ENCODE measurements at places on chromosomes 1 and 21. TPM values are rescaled to one million over a fixed set of nuclear protein-coding genes. Genes with fewer than 3 reads are reported as not detected.
A peak's percentile ranks its signal among the peaks of the same experiment; 100 is the strongest.

CHAF1B gene
- 38.0 TPM for total RNA-seq

GSTM5 gene
- 0.06 TPM for total RNA-seq

KRTAP6-3 gene
- total RNA-seq, result not detected

KIF2C gene
- 71.0 TPM for total RNA-seq

CORT gene
- total RNA-seq, result not detected

UMODL1 gene
- not detected for total RNA-seq

BNIPL gene
- 0.52 TPM for total RNA-seq

- H3K36me3 ChIP-seq, result peaks cover 1% of the 10 kb centered on the region
- no peak overlapping the region for H3K27ac ChIP-seq
- no peaks in the 10 kb centered on the region for H3K27me3 ChIP-seq
Observed at GRCh38 chr1:8889925-8890785, 11.7 kb upstream of the ENO1 start.

- no peak overlapping the region for H3K4me3 ChIP-seq
- no peak for DNase-seq
- H3K36me3 ChIP-seq, result peaks cover 70% of the 10 kb centered on the region
- H3K27ac ChIP-seq, result no peak overlapping the region
Observed at GRCh38 chr1:40743860-40744259, 39.7 kb upstream of the KCNQ4 start.

GRCh38 chr1:180376253-180376652, 126.1 kb downstream of the ACBD6 start:
- H3K4me1 ChIP-seq, result peaks cover 36% of the 10 kb centered on the region
- H3K36me3 ChIP-seq, result peaks cover 56% of the 10 kb centered on the region
- H3K27ac ChIP-seq, result no peak overlapping the region
- no peaks in the 10 kb centered on the region for H3K27me3 ChIP-seq
- H3K4me3 ChIP-seq, result no peak overlapping the region

- H3K4me3 ChIP-seq, result peak overlapping the region; percentile 42
- no peak overlapping the region for H3K27ac ChIP-seq
- H3K36me3 ChIP-seq, result no peaks in the 10 kb centered on the region
- H3K4me1 ChIP-seq, result no peaks in the 10 kb centered on the region
- H3K27me3 ChIP-seq, result peaks cover 21% of the 10 kb centered on the region
- DNase-seq, result peak; percentile 55
Observed at GRCh38 chr1:16048573-16049189, 5.1 kb downstream of the CLCNKB start.

GRCh38 chr1:32764826-32765569, 52.2 kb downstream of the YARS1 start:
- no peak for DNase-seq
- no peaks in the 10 kb centered on the region for H3K27me3 ChIP-seq
- no peaks in the 10 kb centered on the region for H3K36me3 ChIP-seq
- no peak overlapping the region for H3K27ac ChIP-seq
- no peak overlapping the region for H3K4me3 ChIP-seq

DNA sequence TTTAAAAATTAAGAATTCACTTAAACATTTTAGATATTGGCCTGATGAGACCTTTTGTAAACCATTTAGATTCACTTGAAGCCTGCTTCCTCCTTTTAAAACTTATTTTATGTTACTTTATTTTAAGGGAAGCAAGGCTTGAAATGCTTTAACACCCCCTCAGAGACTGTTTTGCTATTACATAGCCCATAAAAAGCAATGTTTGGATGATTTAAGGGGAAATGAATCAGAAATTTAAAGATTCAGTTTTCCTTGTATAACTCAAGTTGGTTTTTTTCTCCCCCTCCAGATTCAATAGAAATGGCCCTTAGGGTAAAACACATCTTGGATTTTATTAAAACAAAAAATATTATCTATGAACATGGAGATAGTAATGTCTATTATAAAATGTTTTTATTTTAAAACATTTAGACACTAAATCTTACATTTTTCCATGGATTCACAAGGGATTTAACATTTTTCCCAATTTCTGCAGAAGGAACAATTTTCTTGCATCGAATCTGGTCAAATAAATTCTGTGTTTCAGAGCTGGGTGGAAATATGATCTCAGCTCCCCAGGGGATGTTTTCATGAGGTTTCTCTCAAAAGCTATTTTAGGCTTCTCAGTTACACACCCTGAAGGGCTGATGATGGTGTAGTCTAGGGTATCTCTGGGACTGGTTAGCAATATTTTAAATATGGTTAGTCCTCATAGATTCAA, 69.3 kb upstream of the WARS2 start:
- DNase-seq, result no peak
- H3K4me1 ChIP-seq, result no peaks in the 10 kb centered on the region
- peaks cover 28% of the 10 kb centered on the region for H3K36me3 ChIP-seq
- H3K27me3 ChIP-seq, result no peaks in the 10 kb centered on the region

- no peak overlapping the region for H3K27ac ChIP-seq
- no peaks in the 10 kb centered on the region for H3K4me1 ChIP-seq
- H3K36me3 ChIP-seq, result peaks cover 33% of the 10 kb centered on the region
- no peak overlapping the region for H3K4me3 ChIP-seq
- no peaks in the 10 kb centered on the region for H3K27me3 ChIP-seq
- no peak for DNase-seq
Observed at GRCh38 chr21:41410361-41410760, 15.7 kb upstream of the MX1 start.

GRCh38 chr1:200634261-200635122, 13.9 kb upstream of the KIF14 start:
- peaks cover 2% of the 10 kb centered on the region for H3K4me1 ChIP-seq
- no peak for DNase-seq
- no peak overlapping the region for H3K4me3 ChIP-seq
- H3K36me3 ChIP-seq, result no peaks in the 10 kb centered on the region
- no peak overlapping the region for H3K27ac ChIP-seq
- no peaks in the 10 kb centered on the region for H3K27me3 ChIP-seq

GRCh38 chr1:224333939-224334786, 4.2 kb upstream of the NVL start:
- H3K4me1 ChIP-seq, result peaks cover 15% of the 10 kb centered on the region
- no peak overlapping the region for H3K27ac ChIP-seq
- DNase-seq, result no peak
- H3K36me3 ChIP-seq, result no peaks in the 10 kb centered on the region

DNA sequence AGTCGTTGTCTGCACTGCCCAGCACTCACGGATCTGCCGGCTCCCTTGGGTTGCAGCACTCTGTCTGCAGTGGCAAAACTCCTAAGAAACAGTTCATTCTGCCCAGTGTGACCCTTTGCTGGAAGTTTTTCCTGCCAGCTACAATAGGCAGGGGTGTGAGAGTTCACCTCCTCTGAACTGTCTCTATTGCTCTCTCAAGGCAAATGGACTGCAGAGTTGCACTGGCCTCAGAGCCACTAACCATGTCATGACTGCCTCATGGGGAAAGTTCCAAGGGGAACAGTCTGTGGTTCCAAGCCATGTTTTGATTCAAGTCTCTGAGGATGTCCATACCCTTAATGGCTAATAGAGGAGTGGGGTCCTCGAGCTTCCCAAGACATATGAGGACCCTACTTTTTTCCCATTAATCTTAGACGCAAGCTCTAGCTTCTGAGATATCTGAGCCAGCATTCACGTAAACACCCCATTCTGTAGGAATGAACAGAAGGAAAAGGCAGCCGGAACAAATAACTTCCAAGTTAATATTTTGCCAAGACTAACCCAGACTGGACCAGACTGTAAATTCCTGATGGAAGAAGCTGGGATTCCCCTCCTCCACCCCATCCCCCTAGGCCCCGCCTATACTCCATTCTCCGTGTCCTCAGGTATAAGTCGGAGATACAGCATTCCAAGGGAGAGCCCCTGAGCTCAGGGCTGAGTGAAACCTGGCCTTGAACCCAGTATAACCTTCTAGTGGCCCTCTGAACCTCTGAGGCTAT, 93.8 kb upstream of the AKT3 start:
- no peak overlapping the region for H3K27ac ChIP-seq
- no peak for DNase-seq
- no peak overlapping the region for H3K4me3 ChIP-seq
- H3K27me3 ChIP-seq, result peaks cover 9% of the 10 kb centered on the region
- no peaks in the 10 kb centered on the region for H3K36me3 ChIP-seq

- H3K4me3 ChIP-seq, result no peak overlapping the region
- H3K27ac ChIP-seq, result no peak overlapping the region
- H3K4me1 ChIP-seq, result no peaks in the 10 kb centered on the region
- peaks cover 7% of the 10 kb centered on the region for H3K27me3 ChIP-seq
- no peaks in the 10 kb centered on the region for H3K36me3 ChIP-seq
- no peak for DNase-seq
Observed at GRCh38 chr1:56617141-56617540, 28.0 kb upstream of the PRKAA2 start.

DNA sequence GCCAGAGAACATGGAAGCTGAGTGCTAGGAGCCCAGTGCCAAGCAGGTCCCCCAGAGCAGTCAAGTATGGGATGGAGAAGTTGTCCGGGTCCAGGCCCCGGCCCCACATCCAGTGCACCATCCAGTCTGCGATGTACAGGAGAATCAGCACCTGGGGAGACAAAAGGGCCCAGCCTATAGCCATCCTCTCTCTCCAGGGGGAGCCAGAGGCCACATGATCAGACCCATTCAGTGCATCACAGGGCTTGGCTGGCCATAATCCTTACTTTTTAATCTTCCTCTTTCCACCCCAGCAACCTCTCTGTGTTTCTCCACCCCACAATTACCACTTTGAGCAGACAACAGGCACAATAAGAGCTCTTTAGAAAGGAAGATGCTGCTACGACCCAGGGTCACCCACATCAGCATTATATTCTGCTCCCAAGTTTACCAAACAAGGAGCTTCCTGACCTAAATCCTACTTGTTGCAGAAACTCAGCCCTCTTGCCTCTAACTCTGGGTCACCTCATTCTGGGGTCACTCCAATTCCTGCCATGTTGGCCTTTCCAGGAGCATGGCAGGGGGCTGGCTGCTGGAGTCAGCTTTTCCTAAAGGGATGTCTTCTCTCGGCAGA, 16.4 kb upstream of the RAB29 start:
- peak; percentile 49 for DNase-seq
- H3K4me1 ChIP-seq, result no peaks in the 10 kb centered on the region
- H3K27ac ChIP-seq, result no peak overlapping the region
- no peak overlapping the region for H3K4me3 ChIP-seq

- no peaks in the 10 kb centered on the region for H3K27me3 ChIP-seq
- no peak overlapping the region for H3K4me3 ChIP-seq
- no peak overlapping the region for H3K27ac ChIP-seq
Observed at GRCh38 chr1:223341121-223341520, 22.9 kb downstream of the SUSD4 start.

DNA sequence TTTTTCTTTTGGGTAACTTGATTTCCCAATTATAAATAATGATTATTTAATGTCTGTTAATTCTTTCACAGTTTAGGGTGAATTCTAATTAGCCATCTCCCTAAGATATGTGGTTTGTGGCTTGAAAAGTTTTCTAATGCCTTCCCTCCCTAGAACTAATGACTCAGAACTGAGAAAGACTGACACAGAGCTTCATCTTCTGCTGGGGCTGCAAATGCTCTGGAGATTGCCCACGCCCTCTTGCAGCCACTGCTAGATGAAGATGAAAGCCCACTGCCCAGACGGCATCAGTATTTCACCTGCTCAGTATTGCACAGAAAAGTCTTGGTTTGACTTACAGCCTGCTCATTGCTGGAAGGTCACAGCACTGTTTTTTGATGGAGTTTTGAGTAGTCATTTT, 101.5 kb downstream of the ST6GALNAC3 start:
- peaks cover 9% of the 10 kb centered on the region for H3K36me3 ChIP-seq
- no peak overlapping the region for H3K27ac ChIP-seq
- peak; percentile 38 for DNase-seq
- H3K27me3 ChIP-seq, result no peaks in the 10 kb centered on the region
- no peak overlapping the region for H3K4me3 ChIP-seq

DNA sequence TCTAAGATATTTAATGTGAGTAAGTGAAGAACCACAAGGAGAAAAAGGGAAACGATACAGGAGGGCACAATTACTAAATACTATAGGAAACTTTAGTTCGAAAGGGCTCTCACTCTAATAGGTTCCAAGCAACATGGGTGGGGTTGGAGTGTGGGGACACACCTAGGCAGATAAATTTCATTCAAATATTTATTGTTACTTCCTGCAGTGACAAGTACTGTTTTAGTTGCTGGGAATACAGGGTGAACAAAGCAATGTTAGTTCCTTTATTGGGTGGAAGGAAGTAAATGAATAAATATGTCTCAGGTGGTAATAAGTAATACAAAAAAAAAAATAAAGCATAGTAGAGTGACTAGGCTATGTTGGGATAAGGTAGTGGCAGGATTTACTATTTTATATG, 73.2 kb upstream of the B3GALT2 start:
- H3K4me1 ChIP-seq, result peaks cover 11% of the 10 kb centered on the region
- no peak overlapping the region for H3K4me3 ChIP-seq
- DNase-seq, result no peak

DNA sequence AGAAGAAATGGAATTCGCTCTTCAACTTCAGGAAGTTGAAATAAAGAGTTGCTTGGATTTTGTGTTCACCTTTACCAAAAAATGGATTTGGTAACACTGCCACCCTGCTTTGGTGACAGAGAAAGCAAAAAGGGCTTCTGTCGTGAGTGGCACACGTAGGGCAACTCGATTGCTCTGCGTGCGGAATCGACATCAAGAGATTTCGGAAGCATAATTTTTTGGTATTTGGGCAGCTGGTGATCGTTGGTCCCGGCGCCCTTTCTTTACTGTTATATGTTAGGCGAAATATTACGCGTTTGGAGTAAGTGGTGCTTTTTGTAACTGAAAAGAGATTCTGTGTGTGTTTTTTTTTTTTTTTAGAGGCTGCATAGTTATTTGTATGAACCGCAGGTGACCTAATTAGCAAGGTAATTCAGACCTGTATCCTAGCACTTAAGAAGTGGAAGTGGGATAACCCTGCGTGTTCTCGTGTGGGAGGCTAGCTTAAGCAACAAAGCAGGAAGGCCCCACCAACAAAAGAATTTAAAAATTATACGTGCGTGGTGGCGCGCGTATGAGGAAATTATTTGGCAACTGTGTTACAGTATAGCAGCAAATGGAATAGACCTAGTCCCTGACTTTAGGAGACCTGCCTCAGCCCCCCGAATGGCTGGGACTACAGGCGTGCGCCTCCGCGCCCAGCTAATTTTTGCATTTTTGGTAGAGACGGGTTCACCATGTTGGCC, at the start of gene RNU11:
RNU11 (plus strand) TSS at position 127 of the 725 bp plus-strand sequence.
- DNase-seq, result peak; percentile 83
- peak within 1 kb of the TSS; percentile 86 for H3K4me3 ChIP-seq
- peak within 1 kb of the TSS; percentile 99 for H3K27ac ChIP-seq
- H3K36me3 ChIP-seq, result peaks cover 5% of the 10 kb centered on the region
- H3K4me1 ChIP-seq, result peaks cover 27% of the 10 kb centered on the region

DNA sequence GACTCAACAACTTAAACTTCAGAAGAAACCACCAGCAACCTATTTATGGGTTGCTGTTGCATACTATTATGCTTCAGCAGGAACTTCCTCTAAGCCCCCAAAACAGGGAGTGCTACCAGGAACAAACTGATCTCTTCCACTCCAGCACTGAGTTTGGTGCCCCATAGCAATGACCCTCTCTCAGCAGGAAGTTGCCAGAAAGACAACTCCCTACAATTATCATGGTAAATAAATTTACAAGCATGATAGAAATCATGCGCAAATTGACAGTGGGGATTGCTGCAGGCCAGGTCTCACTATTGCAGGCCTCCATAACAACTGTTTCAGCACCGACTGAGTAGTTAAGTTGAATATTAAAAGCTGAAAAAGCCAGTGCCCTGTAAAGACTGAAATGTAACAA, 180.6 kb downstream of the PLA2G4A start:
- H3K27me3 ChIP-seq, result no peaks in the 10 kb centered on the region
- H3K4me3 ChIP-seq, result no peak overlapping the region
- no peaks in the 10 kb centered on the region for H3K4me1 ChIP-seq
- no peaks in the 10 kb centered on the region for H3K36me3 ChIP-seq
- no peak for DNase-seq

All from activated naive CD8-positive, alpha-beta T cell treated with anti-CD3 and anti-CD28 coated beads for 36 hours (primary cell).